ENCODE measurements at places on chromosomes 1 and 21.

- DNase-seq, result no peak
Observed at GRCh38 chr1:209527372-209527771, 56.1 kb upstream of the CAMK1G start.

DNA sequence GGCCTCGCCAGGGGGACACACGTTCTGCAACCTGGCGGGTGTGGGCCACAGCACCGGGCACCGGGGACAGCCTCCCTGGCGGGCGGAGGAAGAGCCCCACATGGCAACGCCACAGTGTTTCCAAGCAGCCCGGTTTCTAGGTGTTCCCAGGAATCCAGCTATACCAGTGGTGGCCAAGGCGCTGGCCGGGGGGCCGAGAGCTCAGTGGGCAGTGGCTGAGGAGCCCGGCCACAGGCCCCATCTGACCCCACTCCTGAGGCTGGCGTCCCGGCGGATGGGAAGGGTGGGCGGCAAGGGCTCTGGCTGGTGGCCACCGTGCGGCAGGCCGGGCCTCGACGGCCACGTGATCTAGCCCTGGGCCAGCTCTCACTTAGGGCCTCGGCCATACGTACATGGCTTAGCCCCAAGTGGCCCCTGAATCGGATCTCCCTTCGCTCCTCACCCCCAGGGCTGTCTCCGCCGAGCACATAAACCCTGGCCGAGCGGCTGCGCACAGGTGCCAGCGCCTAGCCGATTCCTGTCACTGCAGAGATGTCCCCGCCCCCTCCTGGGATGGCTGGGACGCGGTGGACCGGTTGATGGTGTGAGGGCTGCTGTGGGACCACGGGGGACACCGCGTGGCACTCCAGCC, 68.7 kb downstream of the MORN1 start:
- DNase-seq, result no peak

DNA sequence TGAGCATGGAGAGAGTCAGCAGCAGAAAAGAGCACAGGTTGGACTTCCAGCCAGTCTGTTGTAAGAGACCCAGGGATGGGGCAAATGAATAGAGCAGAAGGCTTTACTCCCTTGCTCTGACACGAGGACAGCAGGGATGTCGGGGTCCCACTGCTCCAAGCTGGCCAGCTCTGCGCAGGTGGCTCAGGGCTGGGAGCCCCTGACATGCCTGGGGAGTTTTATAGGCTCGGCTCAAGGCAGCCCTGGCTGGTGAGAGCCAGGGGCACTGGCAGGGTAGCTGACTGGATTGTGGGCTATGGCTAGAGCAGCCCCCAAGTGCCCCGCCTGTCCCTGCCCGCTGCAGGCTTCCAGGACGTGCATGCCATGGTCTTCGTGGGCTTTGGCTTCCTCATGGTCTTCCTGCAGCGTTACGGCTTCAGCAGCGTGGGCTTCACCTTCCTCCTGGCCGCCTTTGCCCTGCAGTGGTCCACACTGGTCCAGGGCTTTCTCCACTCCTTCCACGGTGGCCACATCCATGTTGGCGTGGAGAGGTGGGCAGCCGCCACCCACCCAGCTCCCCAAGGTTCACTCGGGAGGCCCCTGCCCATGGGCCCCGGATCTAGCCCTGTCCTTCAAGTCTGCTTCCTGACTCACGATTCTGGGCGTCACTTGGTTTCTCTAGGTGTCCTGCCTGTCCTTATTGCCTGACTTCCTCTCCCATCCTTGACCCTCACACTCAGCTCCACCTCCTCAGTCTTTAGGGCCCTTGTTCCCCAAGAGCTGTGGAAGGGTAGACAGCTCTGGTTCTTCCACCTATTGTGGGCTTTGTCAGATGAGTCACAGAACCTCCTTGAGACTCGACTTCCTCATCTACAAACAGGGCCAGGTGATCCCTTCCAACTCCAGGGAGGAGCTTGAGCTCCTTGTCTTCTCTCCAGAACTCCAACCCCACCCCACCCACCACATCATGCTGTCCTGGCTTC, 8.2 kb downstream of the RHBG start:
- DNase-seq, result no peak

- no peak for DNase-seq
Observed at GRCh38 chr1:12503709-12504108, 114.3 kb downstream of the DHRS3 start.

GRCh38 chr1:91747666-91748065, 138.3 kb downstream of the TGFBR3 start:
- DNase-seq, result no peak

DNA sequence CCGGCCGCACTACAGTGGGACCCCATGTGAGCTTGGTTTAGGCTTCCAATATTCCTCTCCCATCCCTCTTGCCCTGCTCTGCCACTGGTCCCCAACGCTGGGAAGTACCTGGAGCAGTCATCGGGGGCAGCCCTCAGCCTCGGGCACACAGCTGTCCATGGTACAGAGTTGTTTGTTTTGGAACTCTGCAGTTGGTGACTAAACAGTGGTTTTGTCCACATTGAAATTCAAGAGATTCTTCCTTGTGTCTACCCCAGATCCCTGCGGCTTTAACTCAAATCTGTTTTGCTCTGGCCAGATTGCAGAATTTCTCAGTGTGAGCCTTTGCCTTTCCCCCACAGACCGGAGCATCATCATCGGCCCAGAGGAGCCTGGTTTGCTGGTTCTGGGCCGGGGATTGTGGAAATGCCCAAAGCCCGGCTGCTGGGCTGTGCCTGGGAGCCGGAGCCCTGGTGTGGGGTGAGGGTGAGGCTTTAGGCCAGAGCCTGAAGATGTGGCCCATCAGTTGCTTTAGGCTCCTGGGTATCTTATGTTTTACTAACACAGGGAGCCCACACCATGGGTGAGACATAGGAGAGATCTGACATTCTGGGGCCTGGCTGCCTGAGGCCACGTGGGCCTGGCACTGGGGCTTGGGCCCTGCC, 93.2 kb downstream of the ARHGEF10L start:
- DNase-seq, result no peak

- no peak for DNase-seq
Observed at GRCh38 chr1:79304131-79304530, 297.6 kb upstream of the ADGRL4 start.

DNA sequence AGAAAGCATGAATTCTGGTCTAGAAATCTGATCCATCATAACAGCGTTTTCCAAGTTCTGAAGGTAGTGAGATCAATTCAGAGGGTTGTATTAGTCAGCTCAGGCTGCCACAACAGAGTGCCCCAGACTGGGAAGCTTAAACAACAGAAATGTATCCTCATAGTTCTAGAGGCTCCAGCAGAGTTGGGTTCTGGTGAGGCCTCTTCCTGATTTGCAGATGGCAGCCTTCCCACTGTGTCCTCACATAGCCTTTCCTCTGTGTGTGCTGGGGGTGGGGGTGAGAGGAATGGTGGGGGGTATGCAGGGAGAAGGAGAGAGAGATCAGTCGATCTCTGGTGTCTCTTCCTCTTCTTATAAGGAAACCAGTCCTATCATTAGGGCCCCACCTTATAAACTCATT, 15.1 kb downstream of the ZBTB8B start:
- no peak for DNase-seq

DNA sequence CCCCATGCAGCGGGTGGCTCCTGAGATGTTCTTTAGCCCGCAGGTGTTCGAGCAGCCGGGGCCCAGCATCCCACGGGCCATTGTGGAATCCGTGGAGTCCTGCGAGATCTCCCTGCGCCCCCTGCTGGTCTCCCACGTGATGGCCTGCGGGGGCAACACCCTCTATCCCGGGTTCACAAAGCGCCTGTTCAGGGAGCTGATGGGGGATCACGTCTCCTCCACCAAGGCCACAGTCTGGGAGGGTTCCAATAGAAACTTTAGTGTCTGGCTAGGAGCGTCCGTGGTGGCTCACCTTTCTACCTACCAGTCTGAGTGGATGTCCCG, 71.0 kb downstream of the ACTL8 start:
- no peak for DNase-seq

- DNase-seq, result no peak
Observed at GRCh38 chr1:17306407-17306806, 1.6 kb upstream of the PADI4 start.

GRCh38 chr1:235095938-235096562, 32.6 kb downstream of the TOMM20 start:
- no peak for DNase-seq

DNA sequence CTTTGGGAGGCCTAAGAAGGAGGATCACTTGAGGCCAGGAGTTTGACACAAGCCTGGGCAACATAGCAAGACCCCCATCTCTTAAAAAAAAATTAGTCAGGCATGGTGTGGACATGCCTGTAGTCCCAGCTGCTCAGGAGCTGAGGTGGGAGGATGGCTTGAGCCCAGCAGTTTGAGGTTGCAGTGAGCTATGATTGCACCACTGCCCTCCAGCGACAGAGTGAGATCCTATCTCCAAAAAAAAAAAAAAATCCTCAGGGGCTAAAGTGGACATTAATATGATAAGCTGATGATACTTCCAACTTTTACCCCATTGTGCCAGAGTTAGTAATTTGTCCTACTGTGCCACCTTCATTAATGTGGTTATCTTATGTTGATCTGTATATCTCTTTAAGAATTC, 327.8 kb upstream of the FMN2 start:
- DNase-seq, result no peak

- no peak for DNase-seq
Observed at GRCh38 chr21:45250914-45251634, 36.6 kb downstream of the POFUT2 start.

DNA sequence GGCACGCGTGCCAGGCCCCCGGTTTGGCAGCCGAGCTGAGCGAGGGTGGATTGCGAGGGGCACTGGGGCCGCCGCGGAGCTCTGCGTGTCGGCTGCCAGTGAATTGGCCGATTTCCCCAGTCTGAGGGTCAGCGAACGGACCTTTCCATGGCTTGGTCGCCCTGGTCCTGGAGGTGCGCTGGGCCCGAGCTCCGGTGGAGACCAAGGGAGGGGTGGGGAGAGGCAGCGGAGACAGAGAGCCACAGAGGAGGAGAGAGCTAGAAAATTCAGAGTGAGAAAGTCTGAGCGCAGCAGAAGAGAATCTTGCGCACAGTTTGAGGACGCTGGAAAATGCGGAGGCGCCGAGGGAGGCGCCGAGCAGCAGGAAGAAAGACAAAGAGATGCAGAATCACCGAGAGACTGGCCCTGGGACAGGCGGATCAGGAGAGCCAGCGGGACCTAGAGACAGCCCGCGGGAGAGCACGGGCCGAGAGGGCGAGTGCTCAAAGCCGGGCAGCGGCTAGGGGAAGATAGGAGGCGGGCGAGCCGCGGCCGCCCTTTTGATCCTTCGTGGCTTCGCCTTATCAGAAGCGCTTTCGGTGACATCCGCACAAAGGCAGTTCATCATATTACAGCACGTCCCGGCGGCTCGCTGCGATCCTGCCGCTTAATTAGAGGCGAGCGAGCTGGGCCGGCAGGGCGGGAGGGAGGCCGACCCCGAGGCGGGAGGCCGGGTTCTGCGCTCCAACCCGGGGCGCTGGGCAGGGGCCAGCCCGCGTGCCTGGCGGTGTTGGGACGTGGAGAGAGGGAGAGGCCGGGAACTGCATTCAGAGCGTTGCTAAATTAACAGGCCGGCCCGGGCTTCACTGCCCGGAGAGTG, 12.7 kb downstream of the PAX7 start:
- DNase-seq, result peak; percentile 2

- DNase-seq, result no peak
Observed at GRCh38 chr21:45030682-45031570, 43.5 kb upstream of the ADARB1 start.

GRCh38 chr1:153608742-153609584, 4.0 kb downstream of the S100A16 start:
- no peak for DNase-seq

- no peak for DNase-seq
Observed at GRCh38 chr1:3548156-3548893, 63.0 kb downstream of the MEGF6 start.

DNA sequence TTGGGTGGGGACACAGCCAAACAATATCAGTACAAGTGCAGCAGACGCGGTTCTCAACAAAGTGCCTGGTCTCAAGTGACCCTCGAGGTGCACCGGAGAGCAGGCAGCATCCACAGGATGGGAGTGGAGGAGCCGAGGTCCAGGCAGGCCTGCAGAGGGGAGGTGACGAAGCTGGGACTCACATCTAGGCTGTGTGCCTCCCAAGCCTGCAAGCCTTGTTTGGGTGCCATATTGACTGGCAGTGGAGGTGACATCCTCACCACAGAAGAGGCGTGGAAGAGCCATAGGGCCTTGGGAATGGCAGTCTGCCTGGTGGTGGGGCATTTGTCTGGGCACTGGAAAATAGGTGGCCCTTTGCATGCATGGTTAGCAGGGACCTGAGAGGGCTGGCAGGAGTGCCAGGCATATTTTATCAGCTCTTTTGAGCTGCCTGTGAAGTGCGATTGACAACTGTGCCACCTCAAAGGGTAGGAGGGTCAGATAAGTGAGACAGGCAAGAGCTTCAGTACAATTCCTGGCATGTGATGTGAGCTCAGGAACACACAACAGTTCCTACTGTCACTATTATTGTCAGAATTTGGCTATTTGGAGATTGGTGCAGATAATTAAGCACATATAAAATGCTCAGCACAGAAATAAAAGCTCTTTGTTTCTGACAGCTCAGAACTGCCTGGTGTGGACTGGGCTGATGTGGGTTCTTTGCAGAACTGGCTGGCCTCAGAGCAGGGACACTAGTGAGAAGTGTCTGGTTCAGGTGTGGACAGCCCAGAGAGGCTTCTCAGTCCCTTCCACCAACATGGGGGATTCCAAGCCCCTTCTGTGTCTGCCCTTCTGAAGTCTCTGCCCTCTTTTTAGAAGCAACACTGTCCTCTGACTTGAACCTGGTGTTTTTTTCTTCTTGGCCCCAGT, 347.6 kb upstream of the AJAP1 start:
- no peak for DNase-seq

- no peak for DNase-seq
Observed at GRCh38 chr1:172394141-172394751, 26.2 kb upstream of the C1orf105 start.

- DNase-seq, result no peak
Observed at GRCh38 chr1:58714544-58714943, 14.7 kb upstream of the MYSM1 start.
